ENCODE measurements at places on chromosomes 1 and 21. TPM values are rescaled to one million over a fixed set of nuclear protein-coding genes. Genes with fewer than 3 reads are reported as not detected.

Gene MAPKAPK2
- 85.3 TPM for total RNA-seq

DNA sequence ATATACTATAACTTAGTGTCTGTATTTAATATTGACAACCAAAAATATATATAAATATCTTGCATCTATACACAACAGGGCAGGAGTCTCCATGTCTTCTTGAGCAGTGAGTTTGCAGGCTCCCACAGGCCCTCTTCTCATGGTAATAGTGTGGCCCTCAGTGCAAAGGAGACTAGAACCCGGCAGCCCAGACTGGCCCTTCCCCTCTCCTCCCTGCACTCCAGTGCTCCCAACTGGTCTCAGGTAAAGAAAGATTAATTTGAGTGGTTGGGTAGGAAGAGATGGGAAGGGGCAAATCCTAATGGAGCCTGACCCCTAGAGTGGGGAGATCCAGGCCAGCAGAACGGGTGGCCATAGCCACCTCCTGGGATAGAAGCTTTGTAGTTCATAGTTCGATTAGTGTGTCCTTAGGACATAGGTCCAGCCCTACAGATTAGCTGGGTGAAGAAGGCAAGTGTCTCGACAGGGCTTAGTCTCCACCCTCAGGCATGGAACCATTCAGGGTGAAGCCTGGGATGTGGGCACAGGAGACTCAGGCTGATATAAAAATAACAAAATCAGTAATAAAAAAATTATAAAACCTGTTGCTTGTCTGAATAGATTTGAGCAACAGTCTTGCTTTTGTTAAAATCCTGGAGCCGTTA is 32.3 kb downstream of the SLC2A1 start:
- H3K36me3 ChIP-seq: peaks cover 38% of the 10 kb centered on the region
- no peaks in the 10 kb centered on the region for H3K27me3 ChIP-seq
- no peak overlapping the region for H3K4me3 ChIP-seq
- no peak overlapping the region for H3K27ac ChIP-seq

DNA sequence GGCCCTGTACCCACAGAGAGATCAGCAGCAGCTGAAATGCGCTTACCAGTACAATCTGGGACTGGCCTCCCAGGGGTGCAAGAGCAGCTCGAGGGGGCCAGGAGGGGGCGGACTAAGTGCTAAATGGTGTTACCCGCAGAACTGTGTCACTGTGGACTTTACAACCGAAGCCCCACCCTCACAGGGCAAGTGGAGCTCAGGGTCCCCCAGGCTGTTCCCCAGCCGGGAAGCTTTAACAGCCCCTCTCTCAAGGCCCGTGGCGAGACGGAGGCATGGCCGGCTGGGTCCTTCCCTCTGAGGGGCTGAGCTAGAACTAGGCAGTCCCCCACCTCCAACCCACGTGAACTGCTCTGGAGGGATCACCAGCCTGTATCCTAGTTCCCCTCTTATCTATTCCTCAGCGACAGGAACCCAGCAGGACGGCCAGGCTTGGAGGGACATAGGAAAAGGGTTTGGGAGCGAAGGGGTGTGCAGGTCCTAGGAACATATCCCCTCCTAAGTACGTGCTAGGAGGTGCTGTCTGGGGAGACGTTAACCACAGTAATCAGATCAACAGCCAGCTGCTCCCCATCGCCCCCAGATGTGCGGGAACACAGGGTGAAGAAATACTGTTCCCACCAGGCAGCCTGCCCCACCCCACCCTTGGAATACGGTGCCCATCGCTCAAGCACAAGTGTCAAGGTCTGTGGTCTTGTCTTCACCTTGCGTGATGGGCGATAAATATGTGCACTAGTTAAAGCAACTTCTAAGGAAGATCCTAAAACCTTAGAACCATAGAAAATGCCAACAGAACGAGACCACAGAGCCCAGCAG is 24.4 kb downstream of the ZBTB17 start:
- peaks cover 88% of the 10 kb centered on the region for H3K4me1 ChIP-seq
- H3K27ac ChIP-seq: peak overlapping the region; percentile 95
- H3K4me3 ChIP-seq: peak overlapping the region; percentile 48
- peaks cover 12% of the 10 kb centered on the region for H3K36me3 ChIP-seq
- H3K27me3 ChIP-seq: no peaks in the 10 kb centered on the region
- DNase-seq: peak; percentile 49

- no peaks in the 10 kb centered on the region for H3K27me3 ChIP-seq
- H3K4me1 ChIP-seq: peaks cover 31% of the 10 kb centered on the region
- no peak overlapping the region for H3K27ac ChIP-seq
- no peak overlapping the region for H3K4me3 ChIP-seq
- DNase-seq: no peak
These were observed 2.5 kb upstream of the POGK start for GRCh38 chr1:166836733-166837132.

Gene HPCAL4
- 0.43 TPM for total RNA-seq

Gene FCRL3
- total RNA-seq: 0.10 TPM

Gene RHBDL2
- not detected for total RNA-seq

DNA sequence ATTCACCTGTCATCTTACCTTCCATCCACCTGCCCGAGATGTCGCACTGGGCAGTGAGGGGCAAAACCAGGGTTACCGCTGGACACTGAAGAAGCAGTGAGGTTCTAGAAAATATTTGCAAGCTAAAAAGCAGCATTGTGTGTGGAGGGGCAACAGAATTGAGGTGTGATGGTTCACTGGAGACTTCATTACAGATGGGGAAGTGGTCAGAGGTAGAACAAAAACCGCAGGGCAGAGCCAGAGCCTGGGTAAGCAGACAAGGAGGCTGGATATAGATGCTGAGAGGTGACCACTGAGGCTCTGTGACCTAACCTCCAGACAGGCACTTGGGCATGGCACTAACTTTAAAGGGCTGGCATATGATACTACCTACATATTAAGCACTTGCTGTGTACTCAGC is 363.9 kb upstream of the PROX1 start:
- no peak overlapping the region for H3K4me3 ChIP-seq
- DNase-seq: no peak
- no peaks in the 10 kb centered on the region for H3K36me3 ChIP-seq
- H3K27me3 ChIP-seq: no peaks in the 10 kb centered on the region

- peak overlapping the region; percentile 77 for H3K4me3 ChIP-seq
- peaks cover 29% of the 10 kb centered on the region for H3K4me1 ChIP-seq
- peaks cover 6% of the 10 kb centered on the region for H3K36me3 ChIP-seq
These were observed 428 bp downstream of the POGZ start for GRCh38 chr1:151458802-151459330.

DNA sequence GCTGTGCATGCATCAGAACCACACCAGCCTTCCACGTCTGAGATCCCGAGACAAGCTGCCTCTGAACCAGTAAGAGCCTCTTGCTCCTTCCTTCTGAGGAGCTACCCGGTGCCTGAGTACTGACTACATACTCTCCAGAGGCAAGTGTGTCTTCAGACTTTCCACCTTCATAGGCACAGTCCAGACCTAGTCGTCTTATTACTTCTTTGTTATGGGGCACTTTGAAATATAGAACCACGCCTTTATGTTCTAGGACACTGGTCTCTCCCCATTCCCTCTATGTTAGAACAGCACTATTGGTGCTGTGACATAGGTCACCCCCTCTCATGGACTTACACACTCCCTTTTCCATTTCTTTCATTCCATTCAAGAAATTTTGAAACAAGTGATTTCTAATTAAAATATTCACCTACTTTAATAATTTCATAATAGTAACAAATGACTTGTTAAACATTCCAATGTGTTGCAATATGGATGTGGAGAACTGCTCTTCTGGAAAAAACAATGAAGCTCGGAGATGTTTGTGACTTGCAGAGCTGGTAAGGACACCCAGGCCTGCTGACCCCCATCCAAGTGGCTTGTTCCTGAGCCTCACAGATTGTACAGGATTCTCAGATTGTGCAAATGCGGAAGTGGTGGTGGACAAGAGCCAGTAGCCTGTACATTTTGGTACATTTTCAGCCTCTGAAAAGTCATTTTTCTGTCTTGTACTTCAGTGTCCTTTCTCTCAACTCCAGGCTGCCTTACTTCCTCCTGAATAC is 76.1 kb upstream of the SIPA1L2 start:
- H3K27me3 ChIP-seq: no peaks in the 10 kb centered on the region
- H3K4me3 ChIP-seq: no peak overlapping the region
- H3K27ac ChIP-seq: no peak overlapping the region
- no peak for DNase-seq
- no peaks in the 10 kb centered on the region for H3K36me3 ChIP-seq

- no peaks in the 10 kb centered on the region for H3K36me3 ChIP-seq
- DNase-seq: no peak
- H3K27me3 ChIP-seq: no peaks in the 10 kb centered on the region
- H3K4me1 ChIP-seq: peaks cover 31% of the 10 kb centered on the region
- no peak overlapping the region for H3K27ac ChIP-seq
- no peak overlapping the region for H3K4me3 ChIP-seq
These were observed 281.6 kb upstream of the FMN2 start for GRCh38 chr1:239810061-239810481.

Gene COL24A1
- not detected for total RNA-seq

- no peaks in the 10 kb centered on the region for H3K4me1 ChIP-seq
- H3K27ac ChIP-seq: no peak overlapping the region
- DNase-seq: no peak
These were observed 4.0 kb upstream of the ABCG1 start for GRCh38 chr21:42214921-42215320.

Gene FAM72A
- total RNA-seq: 55.1 TPM

DNA sequence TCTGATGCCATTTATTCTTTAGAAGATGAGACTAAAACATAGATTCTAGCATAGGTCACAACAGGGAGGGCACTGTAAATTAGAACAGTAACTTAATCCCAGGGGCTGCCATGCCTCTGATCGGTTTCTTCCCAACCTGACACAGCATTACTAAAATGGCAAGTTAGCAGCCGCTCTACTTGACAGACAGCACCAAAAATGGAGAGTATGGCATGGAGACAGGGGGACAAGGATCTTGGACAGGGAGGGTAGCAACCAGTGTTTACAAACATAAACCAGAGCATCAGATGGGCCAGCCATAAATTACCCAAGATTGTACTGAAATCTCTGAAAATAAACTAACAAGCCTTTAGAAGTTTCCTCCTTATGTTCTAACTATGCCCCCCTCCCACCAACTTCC is 5.9 kb downstream of the DUSP10 start:
- no peak for DNase-seq
- H3K36me3 ChIP-seq: peaks cover 47% of the 10 kb centered on the region
- no peak overlapping the region for H3K4me3 ChIP-seq
- no peak overlapping the region for H3K27ac ChIP-seq
- H3K4me1 ChIP-seq: peaks cover 55% of the 10 kb centered on the region
- H3K27me3 ChIP-seq: no peaks in the 10 kb centered on the region

DNA sequence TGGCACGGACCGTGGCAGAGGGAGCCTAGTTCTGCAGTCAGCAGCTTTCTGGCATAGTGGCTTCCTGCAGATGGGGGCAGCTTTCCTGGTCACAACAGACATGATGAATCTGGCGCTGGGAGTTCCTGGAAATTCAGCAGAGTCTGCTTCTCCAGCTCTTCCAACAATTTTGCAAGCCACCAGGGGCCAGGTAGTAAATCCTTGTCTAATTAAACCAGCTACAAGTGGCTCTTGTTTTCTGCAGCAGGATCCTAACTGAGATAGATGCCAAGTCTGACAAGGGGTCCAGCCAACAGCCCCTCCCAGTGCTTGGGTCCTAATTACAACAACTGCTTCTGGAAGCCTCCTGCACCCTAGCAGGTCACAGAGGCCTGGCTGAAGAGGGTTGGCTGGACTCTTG is 35.8 kb downstream of the TRIM62 start:
- no peak overlapping the region for H3K27ac ChIP-seq
- no peak overlapping the region for H3K4me3 ChIP-seq
- peaks cover 2% of the 10 kb centered on the region for H3K36me3 ChIP-seq
- H3K4me1 ChIP-seq: peaks cover 2% of the 10 kb centered on the region
- H3K27me3 ChIP-seq: no peaks in the 10 kb centered on the region

DNA sequence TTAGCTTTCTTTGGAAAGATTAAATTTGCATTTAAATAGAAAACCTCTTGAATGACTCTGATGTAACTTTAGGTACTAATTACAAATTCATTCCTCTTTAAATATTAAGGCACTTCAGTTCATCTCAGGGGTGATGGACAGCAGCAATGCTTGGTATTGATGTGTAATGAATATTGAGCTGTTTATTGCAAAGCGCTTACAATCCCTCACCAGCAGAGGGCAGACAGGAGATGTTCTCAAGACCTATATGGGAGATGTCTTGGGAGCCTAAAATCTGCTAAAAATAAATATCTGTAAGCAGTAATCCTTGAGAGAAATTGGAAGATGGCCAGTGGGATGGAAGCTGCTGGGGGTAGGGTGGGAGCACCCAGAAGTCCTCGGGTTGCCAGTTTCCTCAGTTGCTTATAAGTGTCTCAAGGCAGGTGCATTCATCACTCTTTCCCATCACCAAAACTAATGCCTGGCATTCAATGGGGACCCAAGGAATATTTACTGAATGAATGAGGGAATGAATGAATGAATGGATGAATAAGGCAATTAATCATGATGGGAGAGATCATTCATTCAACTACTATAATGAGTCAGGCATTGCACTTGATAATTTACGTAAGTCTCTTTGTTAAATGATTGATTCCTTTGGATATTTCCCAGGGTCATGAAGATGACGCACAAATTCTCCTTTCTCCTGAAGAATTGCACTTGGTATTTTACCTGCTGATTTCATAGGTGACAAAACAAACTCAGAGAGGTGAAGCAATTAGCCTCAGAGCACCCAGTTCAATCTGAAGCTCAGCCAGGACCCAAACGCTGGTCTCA is 2.3 kb downstream of the KLHDC8A start:
- no peaks in the 10 kb centered on the region for H3K36me3 ChIP-seq
- peak; percentile 82 for DNase-seq
- H3K4me3 ChIP-seq: no peak overlapping the region
- no peaks in the 10 kb centered on the region for H3K4me1 ChIP-seq
- no peak overlapping the region for H3K27ac ChIP-seq

DNA sequence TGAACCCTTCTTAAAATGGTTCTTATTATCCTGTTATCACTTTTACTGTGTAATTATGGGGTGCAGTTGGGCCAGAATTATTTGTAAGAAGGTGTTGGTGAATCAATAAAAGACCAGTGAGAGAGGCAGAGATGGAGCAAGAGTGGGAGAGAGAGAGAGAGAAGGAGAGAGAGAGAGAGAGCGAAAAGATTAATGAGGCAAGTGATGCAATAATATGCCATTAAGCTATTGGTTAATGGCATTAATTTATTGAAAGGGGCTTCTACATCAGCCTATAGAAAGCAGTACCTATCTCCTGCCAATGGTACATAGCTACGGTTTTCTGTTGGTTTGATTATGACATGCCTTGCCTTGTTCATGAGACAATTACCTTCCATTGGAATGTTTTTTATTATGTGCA is 388.7 kb downstream of the RPS6KC1 start:
- H3K27me3 ChIP-seq: peaks cover 5% of the 10 kb centered on the region
- no peak overlapping the region for H3K27ac ChIP-seq
- peaks cover 2% of the 10 kb centered on the region for H3K4me1 ChIP-seq
- no peak overlapping the region for H3K4me3 ChIP-seq
- DNase-seq: no peak

Gene FALEC
- total RNA-seq: not detected

- H3K4me1 ChIP-seq: no peaks in the 10 kb centered on the region
- H3K36me3 ChIP-seq: no peaks in the 10 kb centered on the region
- no peaks in the 10 kb centered on the region for H3K27me3 ChIP-seq
- no peak overlapping the region for H3K27ac ChIP-seq
- DNase-seq: no peak
- H3K4me3 ChIP-seq: no peak overlapping the region
These were observed 46.3 kb upstream of the TNFSF18 start for GRCh38 chr1:173097001-173097400.

Data from activated naive CD4-positive, alpha-beta T cell treated with anti-CD3 and anti-CD28 coated beads for 36 hours (primary cell).